Mesothelial cell of epicardium (in vitro differentiated cells): ENCODE measurements at places on chromosomes 1 and 21.

DNA sequence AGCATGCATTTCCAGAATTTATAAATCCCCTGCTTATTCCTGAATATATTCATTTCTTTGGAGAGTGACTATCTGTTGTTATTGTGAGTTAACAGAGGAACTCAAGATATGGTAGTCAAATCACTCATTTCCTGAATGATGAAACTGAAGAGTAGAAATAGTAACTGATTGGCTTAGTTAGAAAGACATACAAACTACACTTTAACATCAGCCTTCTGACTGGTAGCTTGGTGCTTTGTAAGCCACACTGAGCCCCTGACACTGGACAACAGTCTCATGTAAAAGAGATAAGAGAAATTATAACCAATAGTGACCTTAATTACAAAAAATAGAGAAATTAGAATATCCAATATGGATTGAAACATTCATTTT lies 4.8 kb downstream of the GBP7 start:
- H3K27me3 ChIP-seq, result no peaks in the 10 kb centered on the region
- peaks cover 12% of the 10 kb centered on the region for H3K4me1 ChIP-seq
- DNase-seq, result no peak
- H3K36me3 ChIP-seq, result no peaks in the 10 kb centered on the region

GRCh38 chr1:233844692-233845091 lies 59.8 kb upstream of the SLC35F3 start:
- no peak for DNase-seq
- no peaks in the 10 kb centered on the region for H3K36me3 ChIP-seq
- peaks cover 3% of the 10 kb centered on the region for H3K27me3 ChIP-seq
- no peak overlapping the region for H3K27ac ChIP-seq
- no peak overlapping the region for H3K4me3 ChIP-seq

DNA sequence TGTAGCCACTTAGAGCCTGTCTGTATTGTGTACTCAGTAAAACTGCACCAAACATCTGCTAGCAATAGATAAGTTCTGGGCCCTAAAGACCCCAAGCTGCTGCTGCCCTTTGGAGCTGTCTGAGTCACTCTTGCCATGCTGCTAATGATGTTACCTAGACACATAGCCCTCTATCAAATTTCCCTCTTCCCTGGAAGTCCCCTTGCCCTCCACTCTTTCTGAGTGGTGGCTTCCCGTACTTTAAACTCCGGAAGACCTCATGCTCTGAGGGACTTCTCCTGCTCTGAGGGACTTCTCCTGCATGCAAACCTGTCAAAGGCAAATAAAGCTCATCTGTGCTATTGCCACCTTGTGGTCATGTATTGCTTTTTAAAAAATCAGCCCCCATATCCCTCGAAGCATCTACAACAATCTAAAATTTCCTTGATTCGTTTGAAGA lies 34.0 kb downstream of the FH start:
- no peak for DNase-seq
- no peaks in the 10 kb centered on the region for H3K27me3 ChIP-seq
- no peaks in the 10 kb centered on the region for H3K36me3 ChIP-seq
- no peak overlapping the region for H3K4me3 ChIP-seq

DNA sequence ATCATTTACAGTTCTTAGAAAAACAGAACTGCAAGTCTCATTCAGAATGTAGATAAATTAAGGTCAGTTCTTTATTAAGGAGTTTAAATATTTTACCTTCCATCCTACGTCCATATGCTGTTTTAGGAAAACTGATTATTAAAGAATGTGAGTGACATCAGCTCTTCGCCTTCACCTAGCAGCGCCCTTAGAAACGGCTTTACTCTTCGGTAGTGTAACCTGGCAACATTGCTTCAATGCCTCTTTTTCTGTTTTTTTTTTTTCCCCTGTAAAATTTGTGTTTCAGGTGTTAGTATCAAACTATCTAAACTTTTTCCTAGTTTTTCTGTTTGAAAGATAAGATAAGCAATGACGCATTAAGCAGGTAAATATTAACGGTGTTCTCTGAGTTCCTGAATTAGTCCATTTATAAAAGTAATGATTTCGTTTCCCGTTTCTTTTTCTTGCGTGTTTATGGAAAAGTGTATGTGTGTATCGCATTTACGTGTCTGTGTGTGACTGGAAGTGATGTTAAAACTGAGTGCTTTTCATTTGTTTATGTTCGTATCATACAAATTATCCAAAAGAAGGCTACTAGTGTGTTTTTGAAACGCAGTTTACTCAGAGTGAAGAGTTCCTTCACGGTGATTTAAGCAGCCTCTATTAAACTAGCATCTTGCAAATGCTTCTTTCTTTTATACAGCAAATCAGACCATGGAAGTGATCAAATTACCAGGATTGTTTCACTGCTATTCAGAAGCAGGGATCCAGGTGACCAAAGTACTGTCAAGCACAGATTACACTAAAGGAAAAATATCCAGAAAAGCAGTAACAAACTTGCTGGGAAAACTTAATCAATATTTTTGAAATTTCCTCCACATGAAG lies 139.0 kb downstream of the SDCCAG8 start:
- H3K4me3 ChIP-seq, result no peak overlapping the region
- H3K36me3 ChIP-seq, result peaks cover 2% of the 10 kb centered on the region
- H3K4me1 ChIP-seq, result peaks cover 13% of the 10 kb centered on the region
- no peak overlapping the region for H3K27ac ChIP-seq

DNA sequence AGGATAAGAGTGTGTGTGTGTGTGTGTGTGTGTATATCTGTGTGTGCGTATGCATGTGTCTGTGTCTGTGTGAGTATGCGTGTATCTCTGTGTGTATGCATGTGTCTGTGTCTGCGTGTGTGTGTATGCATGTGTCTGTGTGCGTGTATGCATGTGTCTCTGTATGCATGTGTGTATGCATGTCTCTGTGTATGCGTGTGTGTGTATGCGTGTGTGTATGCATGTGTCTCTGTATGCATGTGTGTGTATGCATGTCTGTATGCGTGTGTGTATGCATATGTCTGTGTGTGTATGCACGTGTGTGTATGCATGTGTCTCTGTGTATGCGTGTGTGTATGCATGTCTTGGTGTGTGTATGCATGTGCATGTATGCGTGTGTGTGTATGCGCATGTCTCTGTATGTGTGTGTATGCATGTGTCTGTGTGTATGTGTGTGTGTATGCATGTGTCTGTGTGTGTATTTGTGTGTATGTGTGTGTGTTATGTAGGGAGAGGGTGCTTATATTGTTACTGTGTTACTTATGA lies 247.8 kb downstream of the DYRK1A start:
- no peak overlapping the region for H3K4me3 ChIP-seq
- H3K4me1 ChIP-seq, result peaks cover 14% of the 10 kb centered on the region
- H3K27me3 ChIP-seq, result peaks cover 2% of the 10 kb centered on the region
- H3K36me3 ChIP-seq, result no peaks in the 10 kb centered on the region

DNA sequence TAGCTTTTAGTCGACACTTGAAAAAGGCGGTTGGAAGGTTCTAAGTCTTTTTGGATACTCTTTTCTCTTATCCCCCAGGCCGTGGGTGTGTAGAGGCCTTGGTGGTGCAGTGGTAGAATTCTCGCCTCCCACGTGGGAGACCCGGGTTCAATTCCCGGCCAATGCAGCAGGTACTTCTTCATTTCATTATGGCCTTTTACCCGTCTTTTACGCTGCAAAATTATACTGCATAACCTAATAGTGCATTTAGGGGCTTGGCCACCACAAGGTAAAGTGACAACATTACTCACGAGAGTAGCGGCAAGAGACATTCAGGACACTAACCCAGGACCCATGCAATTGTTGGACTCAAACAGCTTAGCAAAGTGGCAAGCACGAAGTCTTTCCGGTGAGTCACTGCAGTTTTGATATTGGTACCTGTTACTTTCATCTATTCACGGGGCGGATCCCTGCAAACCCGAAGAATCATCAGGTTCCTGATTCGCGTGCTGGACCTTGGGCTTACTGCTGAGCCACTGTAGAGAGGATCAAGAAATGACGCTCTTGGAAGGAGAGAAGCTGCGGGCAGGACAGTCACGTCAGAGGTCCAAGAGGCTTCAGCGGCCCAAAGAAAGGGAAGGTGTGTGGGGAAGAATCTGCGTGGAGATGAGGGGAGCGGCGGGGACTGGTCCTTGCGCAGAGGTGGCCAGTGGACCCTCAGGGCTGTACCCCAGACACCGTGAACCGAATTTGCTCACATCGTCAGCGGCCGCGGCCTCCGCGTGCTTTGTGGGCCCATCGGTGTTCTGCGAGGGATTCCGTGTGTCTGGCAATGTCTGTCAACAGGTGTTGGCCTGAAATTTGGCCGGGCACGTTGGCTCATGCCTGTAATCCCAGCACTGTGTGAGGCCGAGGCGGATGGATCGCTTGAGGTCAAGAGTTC lies 12.9 kb upstream of the RNU1-4 start:
- H3K36me3 ChIP-seq, result no peaks in the 10 kb centered on the region
- no peak overlapping the region for H3K4me3 ChIP-seq
- no peak overlapping the region for H3K27ac ChIP-seq
- peak; percentile 40 for DNase-seq
- H3K27me3 ChIP-seq, result no peaks in the 10 kb centered on the region
- H3K4me1 ChIP-seq, result no peaks in the 10 kb centered on the region

DNA sequence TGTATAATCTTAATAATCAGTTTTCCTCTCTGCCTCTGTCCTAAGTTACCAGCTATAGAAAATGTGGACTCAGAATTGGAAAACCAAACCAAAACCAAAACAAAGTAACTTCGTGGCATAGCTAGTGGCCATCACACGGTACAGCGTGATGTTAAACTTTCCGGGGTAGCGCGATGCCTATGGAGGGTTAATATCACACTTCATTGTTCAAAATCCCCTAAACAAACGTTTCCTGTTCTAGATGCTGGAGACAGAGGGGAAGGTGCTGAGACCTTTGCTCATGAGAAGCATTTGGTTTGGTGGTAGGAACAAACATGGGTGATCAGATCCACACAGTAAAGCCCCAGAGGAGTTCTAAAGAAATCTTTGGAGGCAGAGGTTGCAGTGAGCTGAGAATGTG lies 4.9 kb downstream of the AADACL4 start:
- peaks cover 14% of the 10 kb centered on the region for H3K27me3 ChIP-seq
- H3K4me1 ChIP-seq, result peaks cover 20% of the 10 kb centered on the region
- no peak overlapping the region for H3K27ac ChIP-seq
- no peak overlapping the region for H3K4me3 ChIP-seq

DNA sequence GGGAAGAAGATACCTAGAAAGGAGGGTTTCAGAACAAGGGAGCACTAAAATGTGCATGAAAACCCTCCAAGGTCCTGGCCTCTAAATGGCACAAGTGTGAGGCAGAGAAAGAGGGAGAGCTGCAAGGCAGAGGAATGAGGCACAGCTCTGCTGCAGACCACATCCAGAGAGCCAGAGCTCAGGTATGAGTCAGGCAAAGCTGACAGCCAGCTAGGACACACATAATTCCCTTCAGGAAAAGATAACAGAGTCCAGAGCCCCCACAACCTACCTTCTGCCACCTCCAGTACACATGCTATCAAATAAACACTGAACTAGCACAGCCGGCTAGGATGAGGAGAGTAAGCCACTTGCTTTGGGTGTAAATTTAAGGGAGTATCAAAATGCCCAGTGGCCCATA lies 62.2 kb downstream of the HSF2BP start:
- no peak for DNase-seq
- H3K36me3 ChIP-seq, result peaks cover 5% of the 10 kb centered on the region
- peaks cover 59% of the 10 kb centered on the region for H3K4me1 ChIP-seq
- H3K4me3 ChIP-seq, result no peak overlapping the region

GRCh38 chr1:116834595-116834994 lies 75.1 kb upstream of the PTGFRN start:
- H3K27ac ChIP-seq, result no peak overlapping the region
- H3K4me1 ChIP-seq, result peaks cover 26% of the 10 kb centered on the region
- no peaks in the 10 kb centered on the region for H3K27me3 ChIP-seq
- H3K4me3 ChIP-seq, result no peak overlapping the region

DNA sequence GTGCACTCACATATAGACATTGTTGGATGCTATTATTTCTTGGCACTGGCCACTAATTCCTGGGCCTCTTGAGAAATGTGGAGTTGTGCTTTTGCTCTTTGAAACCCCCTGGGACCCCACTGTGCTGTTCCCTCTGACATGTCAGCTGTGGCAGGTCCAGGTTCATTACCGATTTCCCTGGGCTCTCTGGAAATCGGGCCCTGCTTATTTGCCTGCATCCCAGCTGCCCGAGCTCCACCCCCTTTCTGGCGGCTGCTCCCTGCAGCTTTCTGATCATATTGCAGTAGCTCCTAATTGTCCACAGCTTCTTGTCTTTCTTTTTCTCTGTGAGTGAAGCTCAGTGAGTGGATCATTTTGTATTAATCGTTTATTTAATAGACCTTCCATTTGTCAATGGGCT lies 183.7 kb upstream of the FAM78B start:
- no peak overlapping the region for H3K27ac ChIP-seq
- no peak for DNase-seq
- no peaks in the 10 kb centered on the region for H3K27me3 ChIP-seq
- H3K4me3 ChIP-seq, result no peak overlapping the region
- no peaks in the 10 kb centered on the region for H3K4me1 ChIP-seq

GRCh38 chr1:185601189-185601588 lies 133.0 kb upstream of the HMCN1 start:
- no peak overlapping the region for H3K4me3 ChIP-seq
- H3K27ac ChIP-seq, result no peak overlapping the region
- DNase-seq, result no peak
- H3K4me1 ChIP-seq, result no peaks in the 10 kb centered on the region

DNA sequence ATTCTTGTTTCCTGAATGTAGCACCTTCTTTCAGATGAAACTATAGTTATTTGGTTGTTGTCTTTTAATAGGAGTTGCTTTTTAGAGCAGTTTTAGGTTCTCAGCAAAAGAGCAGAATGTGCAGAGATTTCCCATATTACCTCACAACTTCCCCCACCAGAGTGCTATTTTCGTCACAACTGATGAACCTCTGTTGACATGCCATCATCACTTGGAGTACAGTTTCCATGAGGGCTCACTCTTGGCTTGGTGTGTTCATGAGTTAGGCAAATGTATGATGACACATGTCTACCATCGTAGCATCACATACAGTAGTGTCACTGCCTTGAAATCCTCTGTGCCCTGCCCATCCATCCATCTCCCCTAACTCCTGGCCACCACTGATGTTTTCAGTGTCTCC lies 3.7 kb downstream of the IBA57 start:
- no peaks in the 10 kb centered on the region for H3K36me3 ChIP-seq
- H3K27ac ChIP-seq, result no peak overlapping the region
- H3K4me1 ChIP-seq, result peaks cover 4% of the 10 kb centered on the region
- no peaks in the 10 kb centered on the region for H3K27me3 ChIP-seq
- DNase-seq, result no peak
